Effector memory CD8-positive, alpha-beta T cell (primary cell): ENCODE measurements at places on chromosomes 7 and 10.

DNA sequence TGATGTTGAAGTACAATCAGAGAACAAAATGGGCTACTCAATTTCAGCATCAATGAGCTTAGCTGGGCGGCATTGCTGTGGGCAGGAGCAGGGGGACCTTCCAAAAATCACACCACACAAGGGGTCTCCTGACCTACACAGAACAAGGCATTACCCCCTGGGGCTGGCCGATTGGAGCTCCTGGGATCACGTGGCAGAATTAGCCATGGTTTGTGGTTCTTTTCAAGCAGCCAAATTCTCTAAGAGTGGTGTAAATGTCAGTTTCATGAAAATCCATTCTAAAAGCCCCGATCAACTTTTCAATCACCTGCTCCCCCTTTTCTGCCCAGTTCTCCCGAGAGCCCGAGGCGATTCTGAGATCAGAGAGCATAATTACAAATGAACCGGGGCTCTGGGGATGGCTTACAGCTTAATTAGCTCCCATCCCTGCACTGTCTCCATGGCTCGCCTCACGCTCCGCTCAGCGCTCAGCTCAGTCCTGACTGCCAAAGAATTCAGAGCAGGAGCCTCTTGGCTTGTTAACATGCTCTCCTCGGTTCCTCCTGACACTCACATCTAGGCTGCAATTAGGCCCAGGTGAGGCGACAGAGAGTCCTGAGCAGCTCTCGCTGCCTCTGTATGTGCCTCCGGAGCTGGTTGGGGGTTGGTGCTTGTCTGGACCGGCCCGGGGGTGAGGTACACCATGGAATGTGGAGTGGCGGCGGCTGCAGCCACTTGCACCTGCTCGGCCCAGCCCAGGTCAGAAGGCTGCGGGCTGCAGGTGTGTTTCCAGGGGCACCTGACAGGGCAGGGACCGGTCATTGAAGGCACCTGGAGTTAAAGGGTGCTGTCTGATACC lies 111.8 kb downstream of the WDR11 start:
- H3K4me1 ChIP-seq = no peaks in the 10 kb centered on the region
- no peak overlapping the region for H3K27ac ChIP-seq
- peaks cover 46% of the 10 kb centered on the region for H3K27me3 ChIP-seq
- peaks cover 5% of the 10 kb centered on the region for H3K36me3 ChIP-seq
- DNase-seq = no peak
- H3K4me3 ChIP-seq = no peak overlapping the region

DNA sequence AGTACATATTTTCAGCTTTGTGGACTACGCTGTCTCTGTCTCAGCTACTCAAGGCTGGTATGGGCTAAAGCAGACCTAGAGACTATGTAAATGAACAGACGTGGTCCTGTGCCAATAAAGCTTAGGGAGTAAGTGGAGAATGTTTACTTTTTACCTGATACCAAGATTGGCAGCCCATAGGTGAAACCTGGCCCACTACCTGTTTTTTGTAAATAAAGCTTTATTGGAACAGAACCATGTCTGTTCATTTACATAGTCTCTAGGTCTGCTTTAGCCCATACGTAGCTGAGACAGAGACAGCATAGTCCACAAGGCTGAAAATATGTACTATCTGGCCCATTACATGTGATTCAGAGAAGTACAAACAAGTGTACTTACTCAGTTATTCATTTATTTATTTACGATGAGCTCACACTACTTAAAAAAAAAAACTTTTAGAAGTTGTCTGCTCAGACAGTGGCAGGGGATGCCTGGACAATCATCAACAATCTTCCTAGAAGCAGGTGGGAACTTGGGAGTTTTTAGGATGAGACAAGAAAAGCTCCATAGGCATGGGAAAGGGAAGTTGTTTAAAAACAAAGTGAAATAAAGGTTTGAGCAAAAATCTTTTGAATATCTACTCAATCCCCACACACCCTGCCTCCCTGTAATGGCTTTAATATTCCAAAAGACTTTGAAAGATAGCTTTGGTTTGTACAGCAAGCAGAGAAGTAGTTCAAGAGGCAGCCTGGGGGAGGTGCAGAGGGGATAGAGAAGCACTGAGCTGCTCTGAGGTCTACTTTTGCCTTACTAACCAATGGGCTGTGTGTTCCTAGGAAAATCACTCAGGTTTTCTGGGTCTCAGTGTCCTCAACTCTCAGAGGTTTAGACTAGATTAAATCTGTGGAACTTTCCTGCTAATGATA lies 114.4 kb upstream of the AFAP1L2 start:
- no peak for DNase-seq
- no peaks in the 10 kb centered on the region for H3K27me3 ChIP-seq
- H3K4me1 ChIP-seq = peaks cover 58% of the 10 kb centered on the region
- peaks cover 13% of the 10 kb centered on the region for H3K36me3 ChIP-seq
- H3K4me3 ChIP-seq = peak overlapping the region; percentile 31

DNA sequence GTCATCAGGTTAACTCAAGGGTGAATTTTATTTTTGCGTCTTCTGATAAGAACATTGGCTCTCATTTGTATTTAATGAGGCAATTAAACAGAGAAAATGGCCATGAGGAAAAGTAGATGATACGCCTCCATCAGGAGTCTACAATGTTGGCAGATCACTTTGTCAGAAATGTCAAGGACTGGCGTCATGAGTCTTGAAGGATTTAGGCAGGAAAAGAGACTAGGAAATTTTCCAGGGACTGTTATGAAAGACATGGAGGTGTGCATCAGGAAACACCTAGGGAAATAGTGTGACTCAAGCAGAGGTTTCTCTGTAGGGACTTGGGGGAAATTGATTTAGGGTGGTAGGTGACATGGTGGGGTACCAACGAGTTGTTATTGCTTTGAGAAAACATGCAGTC lies 53.4 kb upstream of the SLC35B4 start:
- H3K27me3 ChIP-seq = peaks cover 14% of the 10 kb centered on the region
- H3K4me1 ChIP-seq = no peaks in the 10 kb centered on the region
- H3K36me3 ChIP-seq = no peaks in the 10 kb centered on the region
- DNase-seq = no peak
- H3K27ac ChIP-seq = no peak overlapping the region

DNA sequence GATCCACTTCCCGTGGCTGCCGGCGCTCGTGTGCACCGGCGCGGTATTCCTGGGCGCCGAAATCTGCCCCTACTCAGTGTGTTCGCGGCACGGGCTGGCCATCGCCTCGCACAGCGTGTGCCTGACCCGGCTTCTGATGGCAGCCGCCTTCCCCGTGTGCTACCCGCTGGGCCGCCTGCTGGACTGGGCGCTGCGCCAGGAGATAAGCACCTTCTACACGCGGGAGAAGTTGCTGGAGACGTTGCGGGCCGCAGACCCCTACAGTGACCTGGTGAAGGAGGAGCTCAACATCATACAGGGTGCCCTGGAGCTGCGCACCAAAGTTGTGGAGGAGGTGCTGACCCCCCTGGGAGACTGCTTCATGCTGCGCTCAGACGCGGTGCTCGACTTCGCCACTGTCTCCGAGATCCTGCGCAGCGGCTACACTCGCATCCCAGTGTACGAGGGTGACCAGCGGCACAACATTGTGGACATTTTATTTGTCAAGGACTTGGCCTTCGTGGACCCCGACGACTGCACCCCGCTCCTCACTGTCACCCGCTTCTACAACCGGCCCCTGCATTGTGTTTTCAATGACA lies 1.3 kb downstream of the CNNM1 start:
- peak overlapping the region; percentile 4 for H3K4me3 ChIP-seq
- no peak overlapping the region for H3K27ac ChIP-seq
- no peak for DNase-seq
- peaks cover 2% of the 10 kb centered on the region for H3K4me1 ChIP-seq
- peaks cover 66% of the 10 kb centered on the region for H3K27me3 ChIP-seq

DNA sequence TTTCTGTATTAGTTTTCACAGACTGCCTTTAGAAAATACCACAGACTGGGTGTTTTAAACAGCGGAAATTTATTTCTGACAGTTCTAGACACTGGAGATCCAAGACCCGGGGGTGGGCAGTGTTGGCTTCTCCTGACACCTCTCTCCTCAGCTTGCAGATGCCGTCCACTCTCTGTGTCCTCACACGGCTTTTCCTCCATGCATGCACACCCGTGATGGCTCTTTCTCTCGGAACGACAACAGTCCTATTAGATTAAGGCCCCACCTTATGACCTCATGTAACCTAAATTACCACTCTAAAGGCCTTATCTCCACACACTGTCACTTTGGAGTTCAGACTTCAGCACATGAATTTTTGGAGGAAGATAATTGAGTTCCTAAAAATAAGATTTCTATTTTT lies 142.9 kb upstream of the VWC2 start:
- H3K27ac ChIP-seq = no peak overlapping the region
- no peaks in the 10 kb centered on the region for H3K27me3 ChIP-seq
- H3K36me3 ChIP-seq = no peaks in the 10 kb centered on the region
- no peaks in the 10 kb centered on the region for H3K4me1 ChIP-seq
- H3K4me3 ChIP-seq = no peak overlapping the region
- no peak for DNase-seq

DNA sequence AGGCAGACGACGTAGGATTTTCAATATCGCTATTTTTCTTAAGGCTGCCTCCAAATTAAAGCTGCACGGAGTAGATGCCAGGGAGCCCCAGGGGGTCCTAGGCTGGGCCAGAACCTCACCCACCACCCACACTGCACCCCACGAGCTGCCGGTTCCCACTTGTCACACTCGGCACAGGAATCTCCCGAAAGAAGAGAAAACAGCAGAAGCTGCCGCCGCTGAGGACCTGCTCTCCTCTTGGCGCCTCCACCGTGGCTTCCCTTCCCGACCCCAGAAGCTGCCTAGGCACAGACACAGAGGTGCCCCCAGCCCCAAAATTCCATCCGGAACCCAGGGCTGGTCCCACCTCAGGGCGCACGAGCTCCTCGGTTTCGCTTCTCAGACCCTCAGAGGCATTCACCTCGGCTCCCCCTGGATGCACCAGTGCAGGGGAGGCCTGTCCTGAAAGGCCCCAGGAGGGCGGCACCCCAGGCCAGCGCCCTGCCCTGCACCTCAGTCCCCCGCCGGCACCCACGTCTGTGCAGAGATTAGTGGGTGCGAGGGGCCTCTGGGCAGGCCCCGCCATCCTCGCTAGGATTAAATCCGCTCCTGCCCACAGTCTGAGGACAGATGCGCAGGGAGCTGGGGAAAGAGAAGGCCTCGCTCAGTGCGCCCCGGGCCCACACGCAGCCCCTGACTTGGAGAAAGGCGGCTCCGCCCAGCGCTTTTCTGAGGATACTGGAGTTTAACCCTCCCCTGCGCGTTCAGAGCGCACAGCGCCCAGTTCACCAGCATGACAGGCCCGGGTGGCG lies 99.2 kb downstream of the PTPRN2 start:
- H3K4me3 ChIP-seq = no peak overlapping the region
- no peaks in the 10 kb centered on the region for H3K27me3 ChIP-seq
- H3K27ac ChIP-seq = no peak overlapping the region
- no peak for DNase-seq
- H3K4me1 ChIP-seq = no peaks in the 10 kb centered on the region

GRCh38 chr7:139118234-139118804 lies 8.8 kb upstream of the ZC3HAV1 start:
- H3K36me3 ChIP-seq = no peaks in the 10 kb centered on the region
- H3K27me3 ChIP-seq = peaks cover 6% of the 10 kb centered on the region
- peak overlapping the region; percentile 4 for H3K27ac ChIP-seq

DNA sequence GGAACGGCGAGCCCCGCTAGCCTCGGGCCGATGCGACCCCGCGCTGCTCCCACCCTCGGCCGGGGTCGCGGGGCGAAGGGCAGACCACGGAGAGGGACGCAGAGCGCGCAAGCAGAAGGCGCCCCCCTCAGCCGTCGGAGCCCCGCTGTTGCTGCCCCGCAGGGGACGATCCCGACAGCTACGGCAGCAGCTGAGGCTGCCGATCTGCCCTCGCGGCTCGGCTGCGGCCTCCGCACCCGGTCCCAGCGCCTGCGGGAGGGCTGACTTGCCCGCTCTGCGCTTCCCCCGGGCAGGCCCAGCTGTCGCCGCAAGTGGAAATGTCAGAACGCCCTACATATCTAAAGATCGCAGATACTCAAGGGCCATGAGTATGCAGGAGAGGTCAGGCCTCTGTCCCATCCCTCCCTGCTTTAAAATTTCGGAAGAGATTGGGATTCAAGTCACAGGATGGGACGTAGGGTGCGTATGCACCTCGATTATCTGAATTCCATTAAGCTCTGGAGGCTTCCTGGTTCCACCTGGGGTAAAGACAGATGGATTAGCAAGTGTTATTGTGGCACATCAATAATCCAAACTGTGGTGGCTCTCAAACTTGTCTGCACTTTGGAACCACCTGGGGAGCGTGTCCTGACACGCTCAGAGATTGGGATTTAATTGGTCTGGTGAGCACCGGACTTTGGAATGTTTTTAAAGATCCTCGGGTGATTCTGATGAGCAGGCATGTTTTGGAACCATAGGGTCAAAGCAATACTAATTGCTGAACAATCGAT lies at the start of gene CRPPA:
TSS of gene CRPPA (minus strand) at position 206 of the 770 bp plus-strand sequence. CDS start 216 bp downstream, outside the sequence.
- H3K27me3 ChIP-seq = no peaks in the 10 kb centered on the region
- peak within 1 kb of the TSS; percentile 90 for H3K4me3 ChIP-seq
- DNase-seq = peak; percentile 12
- H3K36me3 ChIP-seq = peaks cover 8% of the 10 kb centered on the region
- H3K4me1 ChIP-seq = peaks cover 18% of the 10 kb centered on the region
- peak within 1 kb of the TSS; percentile 87 for H3K27ac ChIP-seq

- H3K27ac ChIP-seq = no peak overlapping the region
- H3K36me3 ChIP-seq = peaks cover 12% of the 10 kb centered on the region
- H3K4me1 ChIP-seq = no peaks in the 10 kb centered on the region
- no peak for DNase-seq
- H3K27me3 ChIP-seq = no peaks in the 10 kb centered on the region
Observed at GRCh38 chr10:126027692-126028091, 131.3 kb downstream of the FANK1 start.

- H3K36me3 ChIP-seq = peaks cover 3% of the 10 kb centered on the region
- H3K4me3 ChIP-seq = no peak overlapping the region
- no peaks in the 10 kb centered on the region for H3K27me3 ChIP-seq
- H3K27ac ChIP-seq = no peak overlapping the region
- H3K4me1 ChIP-seq = peaks cover 22% of the 10 kb centered on the region
Observed at GRCh38 chr7:101882005-101882421, 64.6 kb downstream of the CUX1 start.

- H3K4me1 ChIP-seq = peaks cover 13% of the 10 kb centered on the region
- H3K36me3 ChIP-seq = no peaks in the 10 kb centered on the region
- H3K4me3 ChIP-seq = peak within 1 kb of the TSS; percentile 80
- peaks cover 44% of the 10 kb centered on the region for H3K27me3 ChIP-seq
- H3K27ac ChIP-seq = no peak within 1 kb of the TSS
- no peak for DNase-seq
Observed at GRCh38 chr7:116499168-116500077, at the start of gene CAV2. CAV2 (plus strand) TSS chr7:116499738; CDS start chr7:116499782, 44 bp downstream.

DNA sequence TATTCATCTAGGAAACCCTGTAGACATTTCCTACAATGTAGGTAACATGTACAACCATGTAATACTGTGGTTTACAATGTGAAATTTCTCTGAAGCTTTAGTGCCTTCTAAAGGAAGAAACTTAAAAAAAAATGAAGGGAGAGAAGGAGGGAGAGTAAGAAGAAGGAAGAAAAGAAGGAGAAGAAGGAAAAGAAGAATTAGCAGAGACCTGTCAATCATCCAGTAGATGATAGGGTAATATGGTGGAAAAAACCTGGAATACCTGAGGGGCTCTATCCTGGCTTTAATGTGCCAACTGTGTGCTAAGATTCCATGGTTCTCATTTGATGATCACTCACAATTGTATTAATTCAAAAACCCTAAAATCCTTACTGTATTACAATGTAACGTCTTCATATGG lies 2.6 kb upstream of the LRRN3 start:
- DNase-seq = no peak
- no peaks in the 10 kb centered on the region for H3K27me3 ChIP-seq
- H3K4me1 ChIP-seq = peaks cover 5% of the 10 kb centered on the region
- H3K4me3 ChIP-seq = no peak overlapping the region
- H3K36me3 ChIP-seq = no peaks in the 10 kb centered on the region

GRCh38 chr7:15504351-15504750 lies 57.5 kb downstream of the AGMO start:
- H3K4me1 ChIP-seq = no peaks in the 10 kb centered on the region
- H3K4me3 ChIP-seq = no peak overlapping the region
- DNase-seq = no peak

GRCh38 chr7:103065667-103066066 lies 8.9 kb downstream of the FBXL13 start:
- H3K4me1 ChIP-seq = no peaks in the 10 kb centered on the region
- no peaks in the 10 kb centered on the region for H3K27me3 ChIP-seq
- H3K4me3 ChIP-seq = no peak overlapping the region
- DNase-seq = peak; percentile 24
- H3K36me3 ChIP-seq = no peaks in the 10 kb centered on the region
